NCI-H460 (cell line): ENCODE measurements at places on chromosomes 6 and 20.

DNA sequence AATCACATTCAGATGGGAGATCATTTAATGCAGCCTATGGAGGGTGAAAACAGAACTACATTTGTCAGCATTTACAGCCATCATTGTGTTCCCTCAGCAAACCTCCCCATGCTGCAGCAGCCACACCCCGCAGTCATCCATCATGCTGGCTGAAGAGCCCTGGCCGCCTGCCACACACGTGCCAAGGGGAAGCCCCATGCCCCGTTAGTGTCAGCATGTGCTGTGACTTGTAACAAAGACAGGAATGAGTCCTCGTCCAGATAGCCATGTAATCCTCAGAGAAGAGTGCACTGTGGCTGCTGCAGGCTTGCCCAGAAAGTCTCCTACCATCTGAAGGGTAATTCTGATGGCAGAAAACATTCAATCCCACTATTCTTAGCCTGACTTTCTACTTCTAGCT, 1097.8 kb downstream of the KIF16B start:
- DNase-seq, result no peak

DNA sequence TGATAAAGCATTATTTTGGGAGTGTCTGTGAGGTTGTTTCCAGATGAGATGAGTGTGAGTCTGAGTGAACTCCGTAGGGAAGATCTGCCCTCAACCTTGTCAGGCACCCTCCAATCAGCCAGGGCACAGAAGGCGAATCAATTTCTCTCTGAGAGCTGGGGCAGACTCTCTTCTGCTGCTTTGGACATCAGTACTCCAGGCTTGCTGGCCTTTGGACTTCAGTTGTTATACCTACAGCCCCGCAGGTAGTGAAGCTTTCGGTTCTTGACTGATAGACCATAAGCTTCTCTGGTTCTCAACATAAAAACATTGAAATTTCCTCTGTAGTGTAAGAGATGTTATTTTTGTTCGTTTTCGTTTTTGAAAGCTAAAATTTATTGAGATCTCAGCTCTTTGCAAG, 71.4 kb downstream of the MAFB start:
- DNase-seq, result no peak

DNA sequence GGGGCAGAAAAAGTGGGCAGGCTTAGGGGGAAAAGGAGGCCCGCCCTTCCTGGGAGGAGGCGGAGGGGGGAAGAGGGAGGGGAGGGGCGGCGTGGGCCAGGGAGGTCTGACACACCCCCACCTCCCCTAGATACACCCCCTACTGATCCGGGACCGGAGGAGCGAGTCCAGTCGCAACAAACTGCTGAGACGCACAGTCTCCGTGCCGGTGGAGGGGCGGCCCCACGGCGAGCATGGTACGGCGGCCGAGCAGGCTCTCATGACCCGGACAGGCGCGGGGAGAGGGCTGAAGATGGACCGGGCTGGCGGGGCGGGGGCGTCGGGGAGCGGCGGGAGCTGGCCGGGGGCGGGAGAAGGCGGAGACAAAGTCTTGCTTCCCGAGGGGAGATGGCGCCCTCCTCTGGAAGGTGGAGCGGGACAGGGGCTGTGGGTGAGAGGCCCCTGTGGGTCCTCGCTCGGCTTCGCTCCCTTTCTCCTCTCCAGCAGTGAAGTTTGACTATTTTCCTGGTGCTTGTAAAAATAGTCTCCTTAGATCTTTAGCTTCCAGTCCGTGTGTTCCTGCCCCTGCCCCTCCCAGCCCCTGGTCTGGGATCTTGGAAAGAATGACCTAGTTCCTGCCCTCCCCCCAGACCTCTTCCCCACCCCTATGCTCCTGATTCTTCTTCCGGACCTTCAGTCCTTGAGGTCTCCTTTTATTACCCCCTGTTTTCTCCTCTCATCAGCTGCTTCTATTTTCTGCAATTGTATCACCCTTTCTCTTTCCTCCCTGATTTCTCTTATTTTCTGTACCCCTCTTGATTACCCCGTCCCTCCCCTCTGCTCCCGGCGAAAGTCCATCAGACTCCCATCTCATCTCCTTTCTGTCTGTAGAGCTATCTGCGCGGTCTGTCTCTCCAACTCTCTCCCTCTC, 6.1 kb downstream of the SYNGAP1 start:
- peak; percentile 81 for DNase-seq

DNA sequence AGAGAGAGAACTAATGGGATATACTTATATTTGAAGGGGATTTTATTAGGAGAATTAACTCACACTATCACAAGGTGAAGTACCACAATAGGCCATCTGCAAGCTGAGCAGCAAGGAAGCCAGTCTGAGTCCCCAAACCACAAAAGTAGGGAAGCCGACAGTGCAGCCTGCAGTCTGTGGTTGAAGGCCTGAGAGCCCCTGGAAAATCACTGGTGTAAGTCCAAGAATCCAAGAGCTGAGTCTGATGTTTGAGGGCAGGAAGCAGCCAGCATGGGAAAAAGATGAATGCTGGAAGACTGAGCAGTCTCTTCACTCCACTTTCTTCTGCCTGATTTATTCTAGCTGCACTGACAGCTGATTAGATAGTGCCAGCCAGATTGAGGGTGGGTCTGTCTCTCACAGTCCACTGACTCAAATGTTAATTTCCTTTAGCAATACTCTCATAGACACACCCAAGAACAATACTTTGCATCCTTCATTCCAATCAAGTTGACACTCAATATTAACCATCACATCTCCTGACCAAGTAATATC, 823.9 kb downstream of the PHF3 start:
- no peak for DNase-seq

DNA sequence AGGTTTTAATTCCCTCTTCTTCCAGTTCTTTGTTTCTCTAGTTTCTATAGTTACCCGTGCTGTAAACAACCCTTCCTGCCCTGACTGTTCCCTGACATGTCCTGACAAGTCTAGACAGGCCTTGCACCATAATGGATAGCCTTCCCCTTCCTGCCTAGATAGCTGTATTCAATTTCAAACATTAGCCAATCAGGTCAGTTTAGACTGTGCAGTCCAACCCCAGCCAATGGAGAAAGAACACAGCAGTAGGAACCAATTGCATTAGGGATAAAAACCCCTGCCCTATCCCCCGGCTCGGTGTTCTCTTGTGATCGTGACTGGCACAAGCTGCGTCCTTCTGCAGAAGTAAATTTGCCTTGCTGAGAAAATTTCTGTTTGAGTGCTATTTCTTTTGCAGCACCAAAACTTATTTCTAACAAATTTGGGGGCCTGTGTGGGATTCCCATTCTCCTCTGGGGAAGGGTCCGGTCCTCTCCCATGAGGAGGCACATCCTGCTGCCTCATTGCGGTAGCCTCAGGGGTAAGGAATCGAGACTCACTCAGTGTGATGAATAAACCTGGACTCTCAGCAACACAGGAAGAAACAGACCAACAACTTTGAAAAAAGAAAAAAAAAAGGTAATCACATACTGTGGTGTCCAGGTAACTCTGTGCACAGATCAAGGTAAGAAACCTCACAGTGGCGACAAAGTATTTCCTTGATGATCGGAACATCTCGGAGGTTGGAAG, 248.7 kb upstream of the ECI2 start:
- DNase-seq, result no peak

- DNase-seq, result no peak
These were observed 521 bp upstream of the RAD21L1 start for GRCh38 chr20:1225263-1225782.

GRCh38 chr6:53112871-53113270, 35.8 kb downstream of the GCM1 start:
- no peak for DNase-seq

DNA sequence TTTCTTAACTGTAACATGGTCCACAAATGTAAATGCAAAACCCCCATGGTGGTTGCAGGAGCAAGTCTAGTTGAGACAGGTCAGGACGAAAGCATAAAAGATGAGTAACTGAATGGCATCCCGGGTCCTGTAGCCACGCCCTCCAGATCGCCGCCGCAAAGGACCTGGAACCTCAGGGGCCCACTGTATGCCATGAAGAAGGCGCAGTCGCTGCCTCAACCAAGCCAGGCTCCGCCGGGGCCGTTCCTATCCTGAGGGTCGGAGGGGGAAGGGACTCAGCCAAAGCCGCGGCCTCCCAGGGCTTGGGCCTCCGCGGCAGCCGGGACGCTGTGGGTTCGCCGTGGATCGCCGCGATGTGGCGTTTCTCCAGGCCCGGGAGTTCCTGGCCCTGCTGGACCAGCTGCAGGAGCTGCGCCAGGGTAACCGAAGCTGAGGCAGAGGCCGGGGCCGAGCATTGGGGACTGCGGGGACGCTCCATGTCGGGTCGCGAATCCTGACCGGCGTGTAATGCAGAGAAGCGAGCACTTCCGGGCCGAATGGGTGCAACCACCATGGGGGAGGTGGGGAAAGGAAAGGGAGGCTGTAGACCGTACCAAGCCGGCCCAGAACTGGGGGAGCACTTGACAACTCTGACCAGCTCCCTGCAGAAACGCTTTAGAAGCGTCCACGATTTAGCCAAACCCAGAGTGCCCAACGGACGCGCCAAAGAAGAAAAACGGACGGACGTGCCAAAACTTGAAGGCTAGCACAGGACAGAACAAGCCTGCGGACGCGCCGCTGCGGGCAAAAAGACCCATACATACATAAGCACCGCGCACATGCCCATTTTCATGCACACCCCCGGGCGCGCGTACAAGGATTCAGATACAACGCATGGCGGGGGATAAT, 11.1 kb downstream of the RPL7L1 start:
- peak; percentile 91 for DNase-seq

- no peak for DNase-seq
These were observed 70.5 kb upstream of the FKBP1C start for GRCh38 chr6:63140692-63141318.

- DNase-seq, result no peak
These were observed 54.4 kb downstream of the HMGN3 start for GRCh38 chr6:79180052-79180451.

GRCh38 chr20:61736751-61737310, 328.9 kb downstream of the TAF4 start:
- DNase-seq, result no peak

GRCh38 chr6:52718550-52718949, 44.7 kb downstream of the GSTA2 start:
- no peak for DNase-seq

- DNase-seq, result peak; percentile 30
These were observed 80.0 kb upstream of the RPS6KA2 start for GRCh38 chr6:166707045-166707444.

- no peak for DNase-seq
These were observed 326.3 kb downstream of the UBE3D start for GRCh38 chr6:82739303-82739702.

DNA sequence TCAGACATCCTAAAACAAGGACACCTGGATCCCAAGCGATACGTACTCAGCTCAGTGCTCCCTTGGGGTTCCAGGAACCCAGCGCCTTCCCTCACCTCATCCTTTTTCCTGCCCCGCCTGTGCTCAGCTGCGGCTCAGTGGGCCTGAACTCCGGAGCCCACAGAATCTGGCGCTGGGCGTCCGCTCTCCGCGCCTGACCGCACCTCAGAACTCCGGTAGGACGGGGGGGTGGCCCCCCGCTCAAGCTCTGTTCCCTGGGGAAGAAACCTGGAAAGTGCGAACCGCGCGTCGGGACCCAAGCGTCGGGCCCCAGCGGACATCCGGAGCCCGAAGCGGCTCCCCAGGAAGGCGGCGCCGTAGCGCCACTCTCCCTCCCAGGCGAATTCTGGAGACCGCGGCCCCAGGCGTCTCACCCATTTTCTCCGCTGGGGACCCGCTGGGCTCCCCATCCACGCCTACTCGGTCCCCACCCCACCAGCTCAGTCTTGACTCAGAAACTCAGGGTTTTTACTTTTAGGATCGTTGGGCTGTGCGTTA, 336 bp upstream of the LY6G5C start:
- DNase-seq, result no peak

DNA sequence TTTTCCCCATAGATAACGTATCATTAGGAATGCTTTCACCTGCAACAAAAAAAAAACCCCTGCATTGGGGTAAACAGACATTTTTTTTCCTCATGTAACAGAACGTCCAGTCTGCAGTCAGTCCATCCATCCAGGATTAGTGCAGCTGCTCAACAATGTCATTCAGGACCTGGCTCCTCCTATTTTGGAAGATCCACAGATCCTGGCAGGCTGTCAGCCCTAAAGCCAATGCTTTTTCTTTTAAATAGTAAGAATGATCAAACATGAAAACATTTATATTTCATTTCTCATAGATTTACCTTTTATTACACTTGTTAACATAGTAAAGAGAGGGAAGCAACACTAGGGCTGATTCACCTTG, 116.5 kb upstream of the CCDC28A start:
- DNase-seq, result no peak

GRCh38 chr6:11747021-11747420, 31.6 kb downstream of the ADTRP start:
- no peak for DNase-seq

GRCh38 chr6:54094293-54094692, 16.9 kb upstream of the MLIP start:
- no peak for DNase-seq

- no peak for DNase-seq
These were observed 26.1 kb downstream of the MAN1A1 start for GRCh38 chr6:119323478-119323877.

DNA sequence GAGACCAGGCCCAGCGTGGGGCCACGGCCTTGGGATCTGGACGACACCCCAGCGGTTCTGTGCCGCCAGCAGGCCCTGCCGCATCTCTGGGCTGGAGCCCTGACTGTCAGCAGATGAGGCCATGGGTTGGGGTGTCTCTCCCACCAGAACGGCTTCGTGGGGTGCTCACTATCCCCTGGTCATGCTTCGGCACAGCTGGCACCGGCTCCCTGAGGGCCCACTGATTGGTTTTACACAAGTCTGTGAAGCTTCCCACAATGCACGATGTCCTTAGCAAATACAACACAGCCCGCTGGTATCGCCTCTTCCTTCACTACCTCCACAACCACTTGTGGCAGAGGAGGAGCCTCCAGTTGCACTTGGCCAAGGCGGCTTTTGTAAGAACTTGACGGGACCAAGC, 94.3 kb downstream of the THBS2 start:
- no peak for DNase-seq

DNA sequence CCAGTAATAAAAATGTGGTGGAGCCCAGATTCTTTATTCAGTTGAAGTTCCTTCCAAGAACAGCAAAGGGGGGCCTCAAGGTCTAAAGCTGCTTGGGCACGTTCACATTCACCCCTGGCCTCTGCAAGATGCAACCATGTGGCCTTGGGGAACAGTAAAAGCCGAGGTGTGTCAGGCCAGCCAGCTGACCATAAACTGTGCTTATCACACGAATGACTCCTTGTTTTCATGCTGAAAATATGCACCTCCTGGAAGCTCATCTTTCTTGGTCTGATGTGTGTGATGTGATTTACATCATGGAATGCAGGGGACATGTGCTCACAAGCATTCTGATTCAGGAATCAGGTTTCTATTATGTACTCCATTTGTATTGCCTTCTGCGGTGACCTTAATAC, 211.6 kb upstream of the MARCKS start:
- DNase-seq, result no peak

GRCh38 chr20:58911970-58912369, 59.5 kb downstream of the GNAS start:
- no peak for DNase-seq

GRCh38 chr20:35121186-35121585, 25.9 kb downstream of the EDEM2 start:
- DNase-seq, result no peak
